Camera-type eye (tissue), 1 donor: ENCODE measurements at places on chromosomes 11 and 22. TPM values are rescaled to one million over a fixed set of nuclear protein-coding genes. Genes with fewer than 3 reads are reported as not detected.

APOA1 gene
- 0.60 TPM for total RNA-seq

TRIM48 gene
- total RNA-seq: not detected

PNPLA5 gene
- total RNA-seq: 0.16 TPM

XRCC6 gene
- 246 TPM for total RNA-seq

MUC6 gene
- not detected for total RNA-seq

ANGPTL5 gene
- 0.93 TPM for total RNA-seq

P2RY2 gene
- 3.8 TPM for total RNA-seq

PYGM gene
- total RNA-seq: 24.2 TPM

GLB1L2 gene
- total RNA-seq: 8.7 TPM

WNT11 gene
- total RNA-seq: 6.9 TPM

OR5P2 gene
- not detected for total RNA-seq

NADSYN1 gene
- 43.7 TPM for total RNA-seq

MS4A2 gene
- total RNA-seq: 1.5 TPM

ISX gene
- not detected for total RNA-seq
